ENCODE measurements at places on chromosomes 6 and 20. TPM values are rescaled to one million over a fixed set of nuclear protein-coding genes. Genes with fewer than 3 reads are reported as not detected.

GRCh38 chr6:23977706-23978105 lies 148.3 kb upstream of the NRSN1 start:
- DNase-seq, result no peak

GRCh38 chr20:46951405-46951804 lies 56.8 kb downstream of the EYA2 start:
- peak; percentile 4 for DNase-seq

MLIP gene
- total RNA-seq, result not detected

DNA sequence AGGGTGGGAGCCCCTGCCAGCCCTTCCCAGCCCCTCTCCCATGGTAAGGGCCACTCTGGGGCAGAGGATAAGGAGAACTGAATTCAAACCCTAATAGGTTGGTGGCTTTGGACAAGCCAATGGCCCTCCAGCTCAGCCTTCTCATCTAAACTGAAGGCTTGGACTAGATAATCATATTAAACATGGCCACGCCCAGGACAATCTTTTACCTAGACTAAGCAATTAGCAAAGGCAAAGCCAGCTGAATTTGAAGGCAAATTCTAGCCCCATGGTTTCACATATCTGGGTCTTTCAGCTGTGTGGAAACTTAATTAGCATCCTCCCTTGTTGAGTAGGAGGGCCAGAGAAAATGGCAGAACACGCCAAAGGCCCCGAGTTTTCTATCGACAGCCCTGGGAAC lies 10.7 kb downstream of the SLC22A23 start:
- DNase-seq, result no peak

DNA sequence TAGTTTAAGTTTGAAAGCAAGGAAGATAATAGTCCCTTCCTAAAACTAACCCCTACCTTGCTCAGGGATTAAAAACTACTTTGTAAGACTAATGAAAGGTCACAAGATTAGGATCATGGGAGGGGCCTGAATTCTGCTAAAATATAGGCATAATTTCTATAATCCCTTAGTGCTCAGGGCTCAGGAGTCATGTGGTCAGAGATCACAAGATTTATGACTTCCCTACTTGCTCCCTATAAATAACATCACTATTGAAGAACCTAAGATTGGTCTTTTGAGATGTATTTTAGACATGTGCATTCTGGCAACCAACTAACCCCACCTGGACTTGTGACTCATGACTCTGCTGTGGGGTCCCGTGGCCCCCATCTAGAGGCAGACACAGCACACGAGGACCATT lies 81.1 kb downstream of the STMND1 start:
- DNase-seq, result no peak

GRCh38 chr6:156695742-156696141 lies 81.4 kb upstream of the ARID1B start:
- DNase-seq, result no peak

- no peak for DNase-seq
These were observed 272.0 kb upstream of the SULF2 start for GRCh38 chr20:48057251-48057650.

- DNase-seq, result no peak
These were observed 221.0 kb downstream of the SYNDIG1 start for GRCh38 chr20:24690408-24690807.

DNA sequence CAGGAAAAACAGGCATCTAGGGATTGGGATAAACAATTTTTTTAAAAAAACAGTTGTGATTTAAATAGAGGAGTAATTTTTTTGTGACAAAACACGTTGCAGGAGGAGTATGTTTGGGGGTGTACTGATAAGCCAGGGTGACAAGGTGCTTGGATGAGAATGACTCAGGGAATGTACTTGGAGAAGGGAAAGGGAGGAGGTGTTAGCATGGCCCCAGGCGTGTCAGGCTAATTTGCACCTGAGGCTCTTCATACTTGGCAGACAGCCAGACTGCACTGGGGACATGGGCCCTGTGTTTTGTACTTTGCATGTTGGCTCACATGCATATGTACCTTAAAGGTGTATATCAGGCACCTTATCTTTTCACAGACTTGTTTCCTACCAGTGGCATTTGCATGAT lies 22.8 kb downstream of the PANK2 start:
- DNase-seq, result no peak

PTGIS gene
- not detected for total RNA-seq

- DNase-seq, result no peak
These were observed 142.8 kb downstream of the SMOC2 start for GRCh38 chr6:168583821-168584220.

Measured in HT1080 (cell line).